NCI-H1436 (cell line): ENCODE measurements at places on chromosomes 3 and 15.
A peak's percentile ranks its signal among the peaks of the same experiment; 100 is the strongest.

DNA sequence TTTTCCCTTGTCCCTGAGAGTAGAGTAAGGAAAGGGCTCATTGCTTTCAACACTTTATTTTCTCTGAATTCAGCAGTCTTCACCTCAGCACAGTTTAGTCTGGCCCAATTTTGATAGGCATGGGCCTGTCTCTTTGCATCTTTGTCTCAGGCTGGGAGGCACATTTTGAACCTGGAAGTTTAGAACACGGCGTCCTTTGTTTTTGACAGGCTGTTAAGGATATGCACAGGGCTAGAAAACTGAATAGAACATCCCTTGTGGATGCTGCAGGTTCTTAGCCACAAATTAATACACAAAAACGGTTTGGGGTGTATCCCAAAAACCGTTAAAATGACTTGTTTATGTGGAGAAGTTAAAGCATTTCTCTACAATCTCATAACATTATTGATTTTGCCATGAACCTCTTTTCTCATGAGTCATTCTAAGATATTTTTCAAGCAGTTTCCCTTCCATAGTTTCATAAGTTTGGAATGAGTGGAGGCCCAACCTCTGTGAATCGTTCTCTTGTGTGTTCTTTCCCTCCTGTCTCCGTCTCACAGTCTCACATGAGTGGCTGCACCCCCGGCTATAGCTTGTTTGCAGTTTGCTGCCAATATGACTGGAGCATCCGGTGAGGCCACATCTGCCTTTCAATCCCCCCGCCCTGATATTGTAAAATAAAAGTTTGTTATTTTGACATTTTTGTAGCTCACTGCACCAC, 192.9 kb upstream of the EIF1B start:
- DNase-seq: no peak

GRCh38 chr15:40845036-40845435, 1.2 kb downstream of the SPINT1 start:
- no peak for DNase-seq

DNA sequence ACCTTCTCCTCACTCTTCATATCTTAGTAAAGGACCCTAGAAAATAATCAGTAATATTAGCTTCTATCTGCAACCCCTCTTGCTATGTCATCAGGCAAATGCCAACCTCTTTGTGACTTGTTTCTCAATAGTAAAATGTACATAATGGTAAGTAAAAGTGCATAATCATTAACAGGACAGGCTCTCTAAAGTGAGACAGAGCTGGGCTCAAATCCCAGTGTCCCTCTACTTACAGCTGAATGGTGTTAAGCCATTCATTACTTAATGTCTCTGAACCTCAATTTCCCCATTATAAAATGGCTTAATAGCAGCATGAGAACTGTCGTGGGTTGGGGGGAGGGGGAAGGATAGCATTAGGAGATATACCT, 62.6 kb upstream of the ATP11B start:
- no peak for DNase-seq

- DNase-seq: no peak
These were observed 48.9 kb upstream of the CPNE4 start for GRCh38 chr3:132083583-132084279.

- no peak for DNase-seq
These were observed 365.1 kb upstream of the PLSCR5 start for GRCh38 chr3:146970236-146970635.

DNA sequence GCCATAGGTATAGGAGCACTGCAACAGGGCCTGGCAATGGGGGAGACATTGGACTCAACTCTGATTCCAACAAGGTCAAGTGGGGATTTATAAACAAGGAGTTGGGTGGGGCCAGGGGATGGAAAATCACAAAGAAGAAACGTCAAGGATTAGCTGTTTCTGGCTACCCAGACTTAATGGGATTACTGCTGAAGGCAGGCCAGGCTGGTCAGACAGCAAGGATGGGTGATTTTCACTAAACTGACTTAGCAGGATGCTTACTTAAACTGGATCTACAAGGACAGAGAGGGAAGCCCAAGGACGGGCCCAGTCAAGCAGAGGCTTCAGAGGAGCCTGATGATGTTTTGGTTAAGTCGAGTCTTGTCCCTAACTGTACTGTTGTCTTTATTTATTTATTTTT, 76.2 kb downstream of the USP13 start:
- no peak for DNase-seq

DNA sequence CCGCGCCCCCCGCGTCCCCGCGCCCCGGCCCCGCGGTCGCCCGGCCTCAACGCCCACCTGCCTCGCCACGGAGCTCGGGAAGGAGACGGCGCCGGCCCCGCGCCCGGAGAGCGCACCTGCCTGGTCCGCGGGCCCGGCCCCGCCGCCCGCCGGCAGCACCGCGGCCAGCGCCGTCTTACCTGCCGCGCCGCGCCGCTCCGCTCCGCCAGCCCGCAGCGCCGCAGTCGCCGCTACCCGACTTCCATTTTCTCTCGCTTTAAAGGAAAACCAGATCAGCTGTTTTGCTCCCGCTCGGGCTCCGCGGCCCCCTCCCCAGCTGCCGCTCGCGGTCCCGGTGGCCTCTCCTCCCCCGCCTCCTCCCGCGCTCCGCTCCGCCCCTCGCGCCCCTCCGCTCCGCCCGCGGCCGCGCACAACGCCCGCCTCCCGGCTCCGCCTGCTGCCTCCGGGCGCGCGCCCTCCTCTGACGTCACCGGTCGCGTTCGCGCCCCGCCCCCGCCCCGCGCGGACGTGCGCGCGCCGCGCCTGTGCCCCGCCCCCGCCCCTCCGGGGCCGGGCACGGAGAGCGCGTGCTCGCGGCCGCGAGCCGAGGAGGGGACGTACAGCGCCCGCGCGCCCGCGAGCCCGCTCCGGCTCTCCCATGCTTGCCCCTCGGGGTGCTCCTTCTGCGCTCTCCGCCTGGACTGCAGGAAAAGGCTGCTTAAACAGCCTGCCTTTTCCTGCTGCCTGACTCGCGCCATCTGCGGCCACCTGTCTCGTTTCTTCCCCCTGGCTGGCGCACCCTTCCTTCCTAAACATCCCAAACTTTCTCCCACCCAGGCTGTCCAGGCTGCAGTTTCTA, 159.8 kb upstream of the CHRNA7 start:
- DNase-seq: peak; percentile 87

DNA sequence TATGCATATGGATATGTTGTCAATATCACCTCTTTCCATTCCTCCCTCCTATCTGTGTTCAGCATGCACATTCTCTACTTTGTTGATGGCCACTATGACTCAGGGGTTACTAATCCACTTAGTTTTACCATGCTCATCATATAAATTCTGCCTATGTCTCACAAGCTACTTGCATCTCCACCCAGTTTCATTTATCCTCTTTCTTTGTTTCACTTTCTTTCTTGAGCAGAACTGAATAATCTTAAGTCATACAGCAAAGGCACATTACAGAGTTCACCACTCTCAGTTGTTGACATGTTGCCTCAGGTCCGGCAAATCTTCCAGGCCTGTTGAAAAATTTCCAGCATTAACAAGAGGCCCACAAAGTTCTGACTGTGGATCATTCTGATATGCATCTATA, 71.5 kb downstream of the SSR3 start:
- DNase-seq: no peak

GRCh38 chr15:43908516-43909050, 81.8 kb downstream of the WDR76 start:
- no peak for DNase-seq

GRCh38 chr15:44029003-44029402, 166.1 kb downstream of the FRMD5 start:
- no peak for DNase-seq

DNA sequence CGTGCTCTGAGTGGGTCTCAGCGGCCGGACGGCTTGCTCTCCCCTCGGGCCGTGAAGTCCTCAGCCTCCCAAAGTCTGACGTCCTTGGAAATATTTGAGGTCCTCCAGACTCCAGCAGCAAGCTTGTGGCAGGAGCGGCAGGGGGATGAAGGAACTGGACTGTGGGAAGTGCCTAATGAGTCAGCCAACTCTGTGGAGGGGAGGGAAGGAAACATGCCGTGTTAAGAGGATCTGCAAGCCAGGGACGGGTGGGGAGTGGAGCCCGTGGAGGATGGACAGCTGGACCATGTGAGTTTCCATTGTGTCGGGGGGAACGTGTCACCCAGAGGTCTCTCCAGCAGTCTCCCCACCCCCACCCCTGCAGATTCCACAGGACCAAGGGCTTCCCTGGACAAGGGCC, 39.4 kb upstream of the IDH2 start:
- DNase-seq: no peak

GRCh38 chr3:130904491-130904890, 10.6 kb downstream of the ATP2C1 start:
- no peak for DNase-seq

DNA sequence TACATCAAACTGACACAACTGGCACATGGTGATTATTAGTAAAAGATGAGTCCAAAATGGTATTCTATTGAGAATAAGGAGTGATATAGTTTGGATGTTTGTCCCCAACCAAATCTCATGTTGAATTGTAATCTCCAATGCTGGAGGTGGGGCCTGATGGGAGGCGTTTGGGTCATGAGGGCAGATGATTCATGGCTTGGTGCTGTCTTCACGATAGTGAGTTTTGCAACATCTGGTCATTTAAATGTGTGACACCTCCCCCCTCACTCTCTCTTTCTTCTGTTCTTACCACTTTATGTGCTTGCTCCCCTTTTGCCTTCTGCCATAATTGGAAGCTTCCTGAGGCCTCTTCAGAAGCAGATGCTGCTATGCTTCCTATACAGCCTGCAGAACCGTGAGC, 90.6 kb downstream of the RSL24D1 start:
- no peak for DNase-seq

GRCh38 chr3:42736531-42736930, 33.9 kb upstream of the HHATL start:
- DNase-seq: no peak

GRCh38 chr3:136840252-136840651, 21.3 kb downstream of the SLC35G2 start:
- no peak for DNase-seq

DNA sequence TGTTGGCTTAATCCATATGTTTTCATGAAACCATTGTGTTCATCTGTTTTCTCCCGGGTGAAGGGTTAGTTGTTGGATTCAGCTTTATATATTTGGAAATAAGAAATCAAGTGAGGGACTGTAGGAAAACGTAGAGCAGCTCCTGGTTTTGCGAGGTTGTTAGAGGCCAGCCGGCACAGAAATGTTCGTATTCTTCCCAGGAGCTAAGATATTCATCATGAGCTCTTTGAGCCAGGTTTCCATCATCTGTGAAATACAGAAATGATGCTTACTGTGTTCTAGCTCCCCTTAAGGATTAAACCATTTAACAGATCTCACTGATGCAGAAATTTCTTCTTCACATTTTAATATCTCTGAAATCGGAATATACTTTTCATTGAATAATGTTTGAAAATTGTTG, 235.5 kb downstream of the PTPRG start:
- DNase-seq: no peak

DNA sequence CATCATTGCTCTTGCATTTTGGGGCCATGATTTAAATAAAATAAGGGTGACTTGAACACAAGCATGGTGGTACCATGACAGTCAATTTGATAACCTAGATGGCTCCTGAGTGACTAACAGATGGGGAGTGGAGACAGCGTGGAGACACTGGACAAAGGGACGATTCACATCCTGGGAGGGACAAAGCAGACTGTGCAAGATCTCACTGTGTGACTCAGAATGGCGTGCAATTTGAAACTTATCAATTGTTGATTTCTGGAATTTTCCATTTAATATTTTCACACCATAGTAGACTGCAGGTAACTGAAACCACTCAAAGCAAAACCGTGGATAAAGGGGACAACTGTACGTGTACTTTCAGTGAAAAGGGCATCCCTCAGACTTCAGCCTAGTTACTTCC, 25.5 kb downstream of the MCCC1 start:
- DNase-seq: no peak

GRCh38 chr3:39631136-39631535, 163.7 kb downstream of the MOBP start:
- no peak for DNase-seq

DNA sequence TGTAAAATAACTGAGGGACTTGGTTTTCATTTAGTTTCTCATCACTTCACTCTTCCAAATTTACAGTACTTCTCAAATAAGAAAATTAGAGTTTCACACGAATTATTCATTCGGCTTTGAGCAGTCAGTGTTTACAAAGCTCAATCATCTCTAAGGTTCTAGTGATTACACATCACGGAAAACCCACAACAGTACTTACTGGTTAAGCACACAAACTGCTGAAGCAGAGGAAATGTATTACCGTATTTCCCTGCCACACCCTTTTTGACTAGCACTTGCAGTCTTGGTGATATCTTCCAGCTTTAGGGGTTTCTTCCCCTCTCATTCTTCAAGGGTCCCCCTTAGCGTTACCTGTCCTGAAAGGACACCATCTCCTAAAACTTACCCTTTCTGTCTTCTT, 164.8 kb upstream of the CDIN1 start:
- no peak for DNase-seq

DNA sequence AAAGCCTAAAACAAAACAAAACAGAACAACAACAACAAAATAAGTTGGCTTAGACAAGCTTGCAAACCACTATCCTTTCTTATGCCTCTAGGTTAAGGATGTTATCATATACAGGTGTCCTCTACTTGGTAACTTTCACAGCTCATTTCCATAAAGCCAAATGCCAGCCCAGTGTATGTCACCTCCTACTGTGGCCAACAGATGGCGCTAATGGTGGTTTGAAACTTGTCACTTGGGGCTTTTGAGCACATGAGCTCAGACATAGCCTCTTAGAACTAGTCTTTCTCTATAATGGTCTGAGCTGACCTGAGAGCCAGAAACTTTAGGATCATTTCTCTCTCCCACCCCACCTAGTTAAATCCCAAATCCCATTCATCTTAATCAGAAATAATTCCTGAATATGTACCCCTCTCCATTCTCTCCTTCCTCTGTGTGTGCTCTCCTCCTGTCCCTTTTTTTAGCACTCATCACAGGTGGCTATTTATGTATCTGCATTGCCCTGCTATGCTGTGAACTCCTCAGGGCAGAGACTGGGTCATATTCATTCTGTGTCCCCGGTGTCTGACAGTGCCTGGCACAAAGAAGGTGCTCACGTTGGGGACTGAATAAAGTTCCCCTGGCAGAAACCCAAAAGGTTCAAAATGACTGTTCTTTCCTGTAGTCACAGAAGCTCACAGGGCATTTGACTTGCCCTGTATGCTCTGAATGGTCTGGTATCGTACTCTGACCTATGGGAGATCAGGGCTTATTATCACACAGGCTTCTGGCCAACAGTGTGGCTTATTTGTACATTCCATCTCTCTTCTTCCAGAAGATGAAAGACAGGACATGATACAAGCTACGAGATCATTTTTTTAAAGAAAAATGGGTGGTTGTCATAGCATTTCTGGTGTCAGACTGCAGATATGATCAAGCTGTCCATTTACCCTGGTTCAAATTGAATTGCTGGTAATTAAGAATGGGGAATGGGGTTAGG, 319.3 kb upstream of the AZI2 start:
- peak; percentile 35 for DNase-seq

DNA sequence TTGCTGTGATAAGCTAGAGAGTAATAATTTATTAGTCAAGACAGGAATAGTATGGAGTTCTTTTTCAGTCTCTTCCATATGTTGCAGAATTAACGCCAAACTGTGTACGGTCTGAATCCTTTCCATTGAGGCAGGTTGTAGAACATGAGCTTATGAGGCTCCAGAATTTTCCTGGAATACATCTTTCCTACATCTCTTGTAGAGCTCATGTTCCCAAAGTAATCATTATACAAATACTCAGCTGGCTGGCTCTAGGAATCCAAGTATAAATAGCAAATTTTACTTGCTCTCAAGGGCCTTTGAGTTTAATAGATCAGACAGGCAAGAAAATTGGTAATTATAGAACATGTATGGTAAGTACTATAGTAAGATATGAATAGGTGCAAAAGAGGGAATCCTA, 419.4 kb downstream of the RBMS3 start:
- no peak for DNase-seq

GRCh38 chr3:149657926-149658743, at the start of gene WWTR1:
TSS of gene WWTR1 (minus strand) at chr3:149658025. CDS start at chr3:149657306, 719 bp downstream.
- no peak for DNase-seq
